ENCODE measurements at places on chromosomes 4 and X.

GRCh38 chrX:40168480-40169011 is 70.8 kb upstream of the BCOR start:
- DNase-seq, result no peak

DNA sequence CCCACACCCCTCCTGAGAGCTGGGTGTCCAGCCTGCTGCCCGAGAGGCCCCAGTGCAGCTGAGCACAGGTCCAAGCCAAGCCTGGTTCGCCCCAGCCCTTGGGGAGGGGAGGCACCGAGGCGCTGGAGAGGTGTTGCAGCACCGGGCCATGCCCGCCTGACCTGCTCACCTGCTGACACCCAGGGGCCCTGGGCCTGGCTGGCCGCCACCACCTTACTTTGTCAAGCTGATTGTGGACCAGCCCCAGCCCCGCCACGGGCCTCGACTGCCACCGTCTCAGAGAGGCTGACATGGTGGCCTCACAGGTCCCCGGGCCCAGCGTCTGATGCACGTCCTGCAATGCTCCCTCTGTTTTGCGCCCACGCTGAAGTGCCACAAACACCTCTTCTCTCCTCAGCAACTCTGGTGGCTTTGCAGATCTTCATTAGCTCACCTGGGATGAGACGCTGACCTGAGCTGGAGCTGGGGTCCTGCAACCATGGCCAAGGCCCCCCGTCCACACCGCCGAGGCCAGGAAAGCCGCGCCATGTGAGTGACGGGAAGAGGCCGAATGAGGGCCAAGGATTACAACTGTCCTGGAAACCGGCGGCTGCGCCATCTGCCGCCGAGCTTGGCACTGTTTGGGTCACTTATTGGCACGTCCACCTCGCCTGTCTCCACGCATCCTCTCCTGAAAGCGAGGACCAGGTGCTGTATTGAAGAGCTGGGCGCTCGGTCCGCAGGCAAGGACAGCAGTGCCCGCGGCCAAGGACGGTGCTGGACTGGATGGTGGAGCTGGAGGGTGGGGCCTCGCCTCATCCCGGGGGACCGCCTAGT is 7.6 kb downstream of the CPLX1 start:
- DNase-seq, result no peak

- no peak for DNase-seq
Observed at GRCh38 chr4:115729739-115730266, 616.4 kb upstream of the NDST4 start.

DNA sequence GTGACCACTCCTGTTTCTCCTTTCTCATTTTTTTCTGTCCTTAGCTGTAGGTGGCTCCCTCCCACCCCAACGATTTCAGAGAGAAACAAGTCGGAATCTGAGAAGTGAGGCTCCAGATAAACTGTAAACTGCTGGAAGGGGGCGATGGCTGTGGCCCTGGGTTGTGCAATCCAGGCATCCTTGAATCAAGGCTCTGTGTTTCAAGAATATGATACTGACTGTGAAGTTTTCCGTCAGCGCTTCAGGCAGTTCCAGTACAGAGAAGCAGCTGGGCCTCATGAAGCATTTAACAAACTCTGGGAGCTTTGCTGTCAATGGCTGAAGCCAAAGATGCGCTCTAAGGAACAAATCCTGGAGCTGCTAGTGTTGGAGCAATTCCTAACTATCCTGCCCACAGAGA is 37.7 kb downstream of the ETDC start:
- DNase-seq, result no peak

Measured in AG09319 (cell line).